ENCODE measurements at places on chromosomes 6 and 20.

DNA sequence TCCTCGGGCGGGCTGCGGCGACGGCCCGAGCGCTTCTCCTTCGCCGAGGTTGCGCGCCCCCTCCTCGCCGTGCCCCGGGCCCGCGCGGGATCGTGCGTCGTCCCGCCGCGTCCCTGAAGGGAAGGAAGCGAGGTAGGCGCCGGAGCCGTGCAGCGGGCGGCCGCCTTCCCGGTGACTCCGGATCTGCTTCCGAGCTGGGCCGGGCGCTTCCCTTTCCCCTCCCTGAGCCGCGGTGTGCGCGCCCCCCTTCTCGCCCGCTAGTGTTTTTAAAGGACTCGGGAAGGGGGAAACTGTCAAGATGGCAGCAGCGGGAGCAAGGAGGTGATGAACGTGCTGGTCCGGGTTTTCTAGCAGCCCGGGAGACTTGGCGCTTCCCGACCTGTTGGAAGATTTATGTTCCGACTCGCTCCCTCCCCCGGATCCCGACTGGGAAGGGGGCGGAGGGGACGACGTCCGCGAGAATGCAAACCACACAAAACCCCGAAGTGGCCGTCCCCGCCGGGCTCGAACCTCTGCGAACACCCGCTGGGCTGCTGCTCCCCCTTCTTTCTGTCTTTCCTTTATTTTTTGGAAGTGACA lies 744 bp upstream of the FOXO3 start:
- DNase-seq: no peak

DNA sequence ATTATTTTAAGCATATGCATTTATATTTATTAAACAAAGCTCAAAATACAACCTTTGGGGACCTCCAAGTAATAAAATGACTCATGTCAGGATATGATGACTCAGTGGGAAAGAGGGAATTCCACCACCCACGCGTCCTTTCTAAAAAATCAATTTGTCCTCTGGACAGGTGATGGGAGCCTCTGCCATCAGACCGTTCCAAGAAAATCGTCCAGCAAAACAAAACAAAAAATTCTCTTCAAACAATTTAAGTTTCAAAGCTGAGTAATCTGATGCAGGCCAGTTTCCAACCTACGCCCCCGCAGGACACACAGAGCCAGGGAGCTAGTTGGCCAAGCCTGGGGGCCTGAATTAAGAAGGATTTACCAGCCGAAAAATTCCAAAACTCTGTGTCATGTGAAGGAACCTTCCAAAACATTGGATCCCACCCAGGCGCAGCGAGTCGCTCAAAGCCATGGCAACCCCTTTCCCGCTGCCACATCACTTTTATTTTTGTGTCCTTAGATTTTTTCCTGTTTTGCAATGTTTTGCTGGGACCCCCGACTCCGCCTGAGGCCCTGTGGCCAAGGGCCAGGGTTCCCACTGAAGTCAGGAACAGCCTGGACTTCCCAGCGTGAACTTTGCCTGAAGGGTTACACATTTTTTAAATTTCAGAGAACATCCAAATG lies 95.3 kb downstream of the NFATC2 start:
- DNase-seq: no peak

DNA sequence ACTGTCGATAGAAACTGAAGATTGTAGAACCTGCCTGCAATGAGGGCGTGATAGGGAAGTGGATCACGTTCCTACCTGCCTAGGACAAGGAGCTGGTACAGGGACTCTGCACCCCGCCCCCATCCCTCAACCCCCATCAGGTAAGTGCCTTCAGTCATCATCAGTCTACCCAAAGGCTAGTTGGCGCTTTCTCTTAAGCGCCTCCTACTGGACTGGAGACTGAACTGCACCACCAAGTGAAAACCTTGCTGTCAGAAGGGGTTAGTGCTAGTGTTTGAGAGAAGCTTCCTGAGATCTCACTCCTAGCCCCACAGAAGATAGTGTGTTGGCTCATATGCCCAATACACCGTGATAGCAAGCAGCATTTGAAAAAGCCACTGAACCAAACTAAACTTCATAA lies 706.5 kb upstream of the MAN1A1 start:
- DNase-seq: no peak

DNA sequence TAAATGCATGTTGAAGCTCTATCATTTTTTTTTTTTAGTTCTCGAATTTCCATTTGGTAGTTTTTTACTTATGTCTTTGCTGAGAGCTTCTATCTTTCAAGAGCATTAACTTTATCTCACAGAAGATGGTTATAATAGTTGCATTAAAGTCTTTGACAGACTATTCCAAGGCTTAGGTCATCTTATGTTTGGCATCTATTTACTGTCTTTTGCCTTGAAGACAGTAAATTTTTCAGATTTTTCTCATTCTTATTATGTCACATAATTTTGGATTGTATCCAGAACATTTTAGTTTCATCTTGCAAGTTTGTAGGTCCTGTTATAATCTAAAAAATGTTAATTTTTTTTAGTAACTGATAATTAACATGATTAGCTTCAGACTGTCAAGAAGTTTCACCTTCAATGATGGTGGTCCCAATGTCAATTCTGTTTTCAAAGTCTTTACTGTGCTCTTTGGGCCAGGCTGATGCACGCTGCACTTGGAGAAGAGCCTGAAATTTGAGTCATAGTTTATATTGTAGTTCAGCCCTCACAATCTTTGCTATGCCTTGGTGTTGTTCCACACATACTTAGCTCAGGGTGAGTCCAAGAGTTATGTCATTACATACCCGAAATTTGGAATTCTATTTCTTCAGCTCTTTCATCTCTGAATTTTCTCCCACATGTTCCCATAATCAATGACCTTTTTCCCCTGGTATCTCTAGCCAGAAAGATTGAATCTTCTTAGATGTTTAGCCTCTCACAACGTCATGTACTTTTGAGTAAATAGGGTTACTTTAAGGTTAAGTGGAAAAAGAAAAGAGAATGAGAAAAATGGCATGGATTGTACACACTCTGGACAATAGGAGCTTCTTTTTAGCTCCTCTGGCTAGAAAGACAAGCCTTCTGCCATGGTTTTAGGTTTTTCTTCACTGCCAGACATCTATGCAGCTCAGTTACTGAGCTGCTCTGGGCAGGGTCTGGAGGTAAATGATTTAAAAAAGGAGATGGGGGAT lies 110.3 kb upstream of the BTBD3 start:
- DNase-seq: no peak

DNA sequence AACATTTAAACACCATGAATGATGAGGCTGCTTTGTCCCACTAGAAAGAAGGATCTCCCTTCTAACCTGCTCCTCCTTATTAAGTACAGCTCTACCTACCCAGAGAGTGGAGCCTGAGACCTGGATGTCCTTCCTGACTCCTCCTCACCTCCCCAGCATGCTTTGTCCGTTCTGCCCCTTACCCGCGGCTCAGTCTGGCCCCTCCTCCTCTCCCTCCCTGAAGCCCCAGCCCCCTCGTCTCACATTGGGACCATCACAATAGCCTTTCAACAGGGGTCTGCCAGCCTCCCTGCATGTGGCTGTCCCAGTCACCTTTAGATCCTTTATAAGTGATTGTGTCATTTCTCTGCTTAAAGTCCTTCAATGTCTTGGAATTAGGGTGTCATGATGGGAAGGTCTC lies 72.5 kb downstream of the DZANK1 start:
- no peak for DNase-seq

- DNase-seq: no peak
Observed at GRCh38 chr20:36467076-36467999, 74.0 kb upstream of the MYL9 start.

DNA sequence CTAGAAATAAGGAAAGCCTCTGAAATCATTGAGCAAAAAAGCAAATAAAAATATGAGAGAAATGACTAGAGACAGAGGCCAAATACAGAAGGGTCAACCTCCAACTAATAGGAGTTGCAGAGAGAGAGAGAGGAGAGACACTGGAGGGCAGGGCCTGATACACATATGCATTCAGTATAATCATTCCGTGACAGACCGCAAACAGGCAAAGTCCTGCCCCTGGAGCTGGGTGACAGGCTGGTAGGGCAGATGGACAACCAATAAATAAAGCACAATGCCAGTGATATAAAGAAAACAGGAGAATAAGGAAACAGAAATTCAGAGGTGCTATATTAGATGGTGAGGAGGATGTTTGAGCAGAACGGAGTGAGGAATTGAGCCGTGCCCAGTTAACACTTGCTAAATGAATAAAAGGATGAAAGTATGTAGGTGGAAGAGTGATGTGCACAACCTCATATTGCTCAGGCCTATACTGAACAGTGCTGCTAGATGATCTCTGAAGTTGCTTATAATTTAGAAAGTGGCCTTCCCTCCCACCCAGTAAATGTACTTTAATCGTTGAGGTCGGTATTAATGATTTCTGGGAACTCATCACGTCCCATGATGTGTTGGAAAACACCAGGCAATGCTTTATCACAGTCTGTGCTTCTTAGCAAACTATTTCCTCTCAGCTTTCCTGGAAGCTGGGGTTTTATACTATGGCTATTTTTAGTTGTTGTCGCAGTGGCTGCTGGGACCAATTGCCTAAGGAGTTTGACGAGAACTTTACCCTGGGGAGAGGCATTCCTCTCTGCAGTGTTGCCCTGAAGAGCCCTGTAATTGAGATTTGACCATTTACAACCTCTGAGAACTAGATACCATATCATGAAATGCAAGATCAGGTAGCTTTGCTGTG lies 37.6 kb upstream of the CLIC5 start:
- no peak for DNase-seq

- DNase-seq: no peak
Observed at GRCh38 chr6:46605091-46605797, 47.4 kb downstream of the CYP39A1 start.

GRCh38 chr20:52348434-52348833 lies 156.9 kb upstream of the ZFP64 start:
- no peak for DNase-seq

GRCh38 chr20:51529081-51529681 lies 13.3 kb downstream of the NFATC2 start:
- DNase-seq: no peak

GRCh38 chr6:101937108-101937507 lies 543.6 kb downstream of the GRIK2 start:
- no peak for DNase-seq

- no peak for DNase-seq
Observed at GRCh38 chr6:84798257-84798656, 33.9 kb upstream of the TBX18 start.

GRCh38 chr20:24648481-24648880 lies 179.1 kb downstream of the SYNDIG1 start:
- DNase-seq: no peak

GRCh38 chr6:122569230-122569771 lies 40.9 kb upstream of the PKIB start:
- DNase-seq: no peak

DNA sequence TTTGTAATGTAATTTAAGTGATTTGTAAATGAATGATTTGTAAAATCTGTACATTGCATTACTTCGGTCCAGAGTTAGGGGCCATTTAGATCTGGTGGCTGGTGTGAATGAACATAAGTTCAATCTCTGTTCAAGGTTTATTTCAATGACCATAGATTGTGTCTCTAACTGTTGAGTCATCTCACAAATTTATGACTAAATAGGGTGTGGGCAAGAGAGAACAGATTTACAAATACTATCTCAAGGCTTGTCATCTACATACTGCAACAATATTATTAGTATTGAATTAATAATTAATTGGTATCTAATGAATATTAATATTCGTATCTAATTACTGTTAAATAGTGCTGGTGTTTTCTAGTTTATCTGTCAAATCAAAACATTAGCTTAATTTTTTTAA lies 115.3 kb upstream of the EDN1 start:
- no peak for DNase-seq

DNA sequence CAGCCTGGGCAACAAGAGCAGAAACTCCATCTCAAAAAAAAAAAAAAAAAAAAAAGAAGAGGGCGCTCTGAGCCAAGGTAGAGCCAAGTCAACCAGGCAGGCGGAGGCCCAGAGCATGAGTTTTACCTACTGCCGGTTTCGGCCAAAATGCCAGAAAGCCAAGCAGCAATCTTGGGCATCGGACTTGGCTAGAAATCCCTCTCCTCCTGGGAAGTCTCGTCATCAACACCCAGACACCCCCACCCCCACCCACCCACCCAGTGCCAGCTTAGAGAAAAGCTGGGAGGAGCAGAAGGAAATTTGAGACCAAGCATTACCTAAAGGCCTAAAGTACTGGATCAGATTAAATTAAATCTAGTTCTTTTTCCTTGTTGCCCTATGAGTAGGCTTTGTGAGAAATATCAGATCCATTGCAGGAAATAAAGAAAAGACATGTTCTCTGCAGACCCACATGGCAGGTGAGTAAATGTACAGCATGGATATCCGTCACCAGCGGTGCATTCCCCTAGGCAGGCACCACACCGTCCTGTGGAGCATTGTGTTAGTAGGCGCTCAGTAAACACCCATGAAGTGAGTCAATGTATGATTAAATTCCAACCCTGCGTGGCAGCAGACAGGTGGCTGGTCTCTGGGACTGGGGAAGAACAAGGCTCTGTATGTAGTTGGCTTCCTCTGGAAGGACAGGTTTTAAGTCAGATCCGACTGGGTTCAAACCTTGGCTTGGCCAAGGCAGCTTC lies 21.0 kb downstream of the RIPOR3 start:
- no peak for DNase-seq

- DNase-seq: no peak
Observed at GRCh38 chr6:24980507-24981385, 45.0 kb upstream of the RIPOR2 start.

GRCh38 chr20:2301164-2301622 lies 5.4 kb downstream of the TGM3 start:
- peak; percentile 32 for DNase-seq

DNA sequence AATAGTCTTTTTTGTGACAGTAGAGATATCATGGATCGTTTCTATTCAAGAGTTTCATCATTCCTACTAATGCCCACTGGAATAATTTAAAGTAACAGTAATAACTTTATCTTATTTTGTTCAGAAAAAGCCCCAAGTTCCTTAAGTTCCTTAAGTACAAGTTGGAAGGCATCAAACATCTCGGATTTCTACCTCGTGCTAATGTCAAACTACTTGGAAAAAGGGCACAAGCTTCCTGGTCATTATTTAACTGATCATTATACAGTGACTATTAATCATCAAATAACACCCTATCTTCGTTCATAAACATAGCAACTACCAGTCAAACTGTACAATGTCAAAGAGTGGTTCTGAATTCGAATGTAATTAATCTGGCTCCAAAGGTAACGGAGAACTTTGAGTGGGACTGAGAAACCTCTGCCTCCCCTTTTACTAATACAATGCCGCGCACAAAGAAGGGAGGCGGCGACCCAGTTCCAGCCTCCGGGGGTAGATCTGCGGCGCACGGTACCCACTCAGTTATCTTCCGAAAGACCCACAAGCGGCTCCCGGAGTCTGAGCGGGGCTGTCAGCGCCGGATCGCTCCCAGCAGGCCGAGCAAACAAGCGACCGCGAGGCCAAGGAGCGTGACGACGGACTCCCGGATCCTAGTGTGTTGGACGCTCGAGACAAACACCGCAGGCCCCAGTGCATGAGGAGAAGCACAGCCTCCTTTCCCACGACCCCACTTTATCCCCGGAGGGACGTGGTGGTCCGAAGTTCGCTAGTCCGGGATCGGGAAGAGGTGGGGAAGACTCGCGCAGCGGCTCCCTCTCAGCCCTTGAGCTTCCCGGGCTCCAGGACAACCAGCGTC lies 716 bp downstream of the SHPRH start:
- DNase-seq: peak; percentile 18

- DNase-seq: no peak
Observed at GRCh38 chr20:22496817-22497216, 87.6 kb downstream of the FOXA2 start.

GRCh38 chr6:121112356-121112755 lies 221.9 kb downstream of the TBC1D32 start:
- DNase-seq: no peak

- no peak for DNase-seq
Observed at GRCh38 chr20:38256021-38256420, 4.5 kb downstream of the KIAA1755 start.

Measured in GM18507 (cell line).